AG08396 (cell line): ENCODE measurements at places on chromosomes 12 and 14.

- no peak for DNase-seq
Measured at GRCh38 chr14:106610691-106611090, 1084.3 kb downstream of the TMEM121 start.

DNA sequence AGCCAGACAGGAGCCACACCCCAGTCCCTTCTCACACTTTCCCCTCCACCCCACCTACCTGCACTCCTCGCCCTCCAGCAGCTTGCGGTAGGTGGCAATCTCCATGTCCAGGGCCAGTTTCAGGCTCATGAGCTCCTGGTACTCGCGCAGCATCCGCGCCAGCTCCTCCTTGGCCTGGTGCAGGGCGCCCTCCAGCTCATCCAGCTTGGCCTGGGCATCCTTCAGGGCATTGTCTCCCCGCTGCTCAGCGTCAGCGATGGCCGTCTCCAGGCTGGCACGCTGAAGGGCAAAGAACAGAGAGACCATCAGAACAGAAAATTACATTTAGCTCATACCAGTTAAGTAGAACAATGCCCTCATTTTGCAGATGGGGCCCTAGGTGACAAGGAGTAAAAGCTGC lies 5.5 kb downstream of the KRT74 start:
- DNase-seq: no peak

DNA sequence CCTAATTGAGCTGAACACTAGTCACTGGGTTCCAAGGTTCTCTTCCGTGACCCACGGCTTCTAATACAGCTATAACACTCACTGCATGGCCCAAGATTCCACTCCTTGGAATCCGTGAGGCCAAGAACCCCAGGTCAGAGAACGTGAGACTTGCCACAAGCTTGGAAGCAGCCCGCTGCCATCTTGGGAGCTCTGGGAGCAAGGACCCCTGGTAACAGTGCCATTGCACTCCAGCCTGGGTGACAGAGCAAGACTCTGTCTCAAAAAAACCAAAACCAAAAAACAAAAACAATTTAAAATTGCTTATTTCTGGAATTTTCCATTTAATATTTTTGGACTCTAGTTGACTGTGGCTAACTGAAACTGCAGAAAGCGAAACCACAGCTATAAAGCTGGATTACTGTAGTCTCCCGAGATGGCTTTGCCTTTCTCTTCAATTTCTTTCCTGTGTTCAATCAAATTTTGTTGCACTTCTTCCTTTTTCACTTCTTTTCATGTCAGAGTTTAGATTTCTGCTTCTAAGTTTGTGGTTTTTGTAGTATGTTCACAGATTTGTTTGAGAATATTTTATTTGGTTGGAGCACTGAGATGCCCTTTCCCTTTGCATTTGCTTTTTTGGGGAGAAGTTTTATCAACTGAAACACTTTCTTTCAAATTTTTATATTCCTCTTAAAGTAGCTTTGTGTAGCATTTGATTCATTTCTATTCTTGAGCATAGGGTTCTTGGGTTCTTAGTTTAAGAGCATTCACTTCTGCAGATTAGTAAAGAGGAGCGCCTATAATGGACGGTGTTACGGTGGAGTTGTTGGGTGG lies 44.6 kb downstream of the DDHD1 start:
- DNase-seq: no peak

DNA sequence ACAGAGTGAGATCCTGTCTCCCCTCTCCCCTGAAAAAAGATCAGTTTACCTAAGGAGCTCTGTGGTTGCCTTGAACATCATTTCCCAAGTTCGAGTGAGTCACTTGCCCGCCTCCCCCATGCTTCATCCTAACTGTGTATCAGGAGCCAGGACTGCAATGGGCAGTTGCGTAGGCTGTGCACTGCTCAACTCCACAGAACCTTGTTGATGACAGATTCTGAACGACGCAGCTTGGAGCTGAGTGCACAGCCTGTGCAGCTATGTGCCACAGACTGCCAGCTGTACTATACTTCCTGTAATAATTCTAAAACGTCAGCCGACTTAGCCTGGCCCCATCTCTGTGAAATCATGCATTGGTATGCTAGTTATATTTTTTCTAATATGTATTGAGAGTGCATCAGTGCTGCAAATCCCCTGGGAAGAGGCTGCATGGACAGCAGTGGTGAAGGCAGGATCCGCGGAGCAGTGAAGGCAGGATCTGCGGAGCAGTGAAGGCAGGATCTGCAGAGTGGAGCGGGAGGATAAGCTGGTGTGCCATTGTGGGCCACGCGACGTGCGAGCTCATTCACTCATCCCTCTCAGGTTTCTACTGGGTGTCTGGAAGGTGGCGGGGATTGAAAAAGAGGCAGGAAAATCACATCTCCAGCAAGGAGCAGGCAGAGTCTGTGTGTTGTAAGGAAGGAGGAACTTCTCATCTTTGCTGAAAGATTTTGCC lies 80.8 kb downstream of the GALNT9 start:
- DNase-seq: no peak

DNA sequence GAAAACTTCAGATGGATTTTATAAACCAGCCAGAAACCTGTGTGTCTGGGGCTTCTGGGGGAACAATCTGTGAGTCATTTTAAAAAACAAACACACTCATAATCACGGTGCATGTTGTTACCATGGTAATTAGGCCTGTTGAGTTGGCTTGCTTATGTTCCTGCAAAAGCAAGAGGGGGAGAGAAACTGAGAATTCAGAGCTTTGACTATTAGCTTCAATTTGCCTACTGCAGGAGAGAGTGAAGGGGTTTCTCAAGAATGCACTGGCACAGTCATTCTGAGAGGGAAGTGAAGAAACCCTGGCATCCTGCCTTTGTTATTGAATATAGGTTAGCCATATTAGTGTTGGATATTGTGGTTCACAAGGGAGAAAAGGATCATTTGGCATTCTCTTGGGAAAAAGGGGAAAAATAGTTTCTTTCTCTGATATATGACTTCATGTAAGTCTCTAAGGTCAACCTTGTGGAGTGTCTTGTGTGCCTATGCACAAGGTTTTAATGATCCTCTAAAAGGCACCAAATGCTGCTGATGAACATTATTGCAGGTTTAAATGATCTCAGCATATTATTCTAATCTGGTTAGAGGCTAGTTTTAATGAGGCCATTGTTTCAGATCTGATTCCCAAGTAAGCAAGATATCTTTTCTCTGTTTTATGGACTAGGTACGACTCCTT lies 12.9 kb downstream of the GNG2 start:
- DNase-seq: peak; percentile 72
